ENCODE measurements at places on chromosomes 13 and 19.

- no peak for DNase-seq
Measured at GRCh38 chr13:109599901-109600657, 186.3 kb downstream of the IRS2 start.

- DNase-seq, result no peak
Measured at GRCh38 chr19:45385392-45386221, 15.2 kb upstream of the ERCC2 start.

GRCh38 chr13:21686751-21687391 is 16.0 kb downstream of the FGF9 start:
- DNase-seq, result peak; percentile 1

- DNase-seq, result no peak
Measured at GRCh38 chr13:73467125-73467524, 408.3 kb downstream of the KLF5 start.

- DNase-seq, result no peak
Measured at GRCh38 chr13:85148009-85148408, 651.2 kb downstream of the SLITRK6 start.
